Endothelial cell (in vitro differentiated cells): ENCODE measurements at places on chromosomes 16 and 17.

DNA sequence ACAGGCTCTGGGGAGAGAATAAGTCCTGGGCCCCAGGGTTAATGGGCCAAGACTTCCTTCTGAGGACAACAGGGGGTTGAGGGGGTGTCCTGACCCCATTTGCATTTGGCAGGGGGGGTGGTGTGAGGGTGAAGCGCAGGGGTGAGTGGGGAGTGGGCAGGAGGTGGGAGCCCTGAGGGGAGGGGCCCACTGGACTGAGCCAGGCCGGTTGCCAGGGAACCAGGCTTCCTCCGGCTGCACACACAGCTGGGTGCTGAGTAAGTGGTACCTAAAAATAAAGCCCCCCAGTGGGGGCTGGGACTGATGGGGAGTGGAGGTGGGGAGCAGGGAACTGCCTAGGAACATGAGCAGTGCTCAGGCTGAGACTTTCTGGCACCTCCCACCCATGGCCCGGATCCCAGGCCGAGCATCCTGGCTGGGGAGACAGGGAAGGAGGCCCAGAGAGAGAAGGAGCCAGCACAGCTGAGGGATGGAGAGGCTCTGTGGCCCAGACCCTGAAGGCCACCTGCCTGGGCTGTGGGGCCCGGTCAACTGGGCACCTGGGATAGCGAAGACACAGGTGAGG, 7.5 kb upstream of the RASD1 start:
- DNase-seq = no peak

DNA sequence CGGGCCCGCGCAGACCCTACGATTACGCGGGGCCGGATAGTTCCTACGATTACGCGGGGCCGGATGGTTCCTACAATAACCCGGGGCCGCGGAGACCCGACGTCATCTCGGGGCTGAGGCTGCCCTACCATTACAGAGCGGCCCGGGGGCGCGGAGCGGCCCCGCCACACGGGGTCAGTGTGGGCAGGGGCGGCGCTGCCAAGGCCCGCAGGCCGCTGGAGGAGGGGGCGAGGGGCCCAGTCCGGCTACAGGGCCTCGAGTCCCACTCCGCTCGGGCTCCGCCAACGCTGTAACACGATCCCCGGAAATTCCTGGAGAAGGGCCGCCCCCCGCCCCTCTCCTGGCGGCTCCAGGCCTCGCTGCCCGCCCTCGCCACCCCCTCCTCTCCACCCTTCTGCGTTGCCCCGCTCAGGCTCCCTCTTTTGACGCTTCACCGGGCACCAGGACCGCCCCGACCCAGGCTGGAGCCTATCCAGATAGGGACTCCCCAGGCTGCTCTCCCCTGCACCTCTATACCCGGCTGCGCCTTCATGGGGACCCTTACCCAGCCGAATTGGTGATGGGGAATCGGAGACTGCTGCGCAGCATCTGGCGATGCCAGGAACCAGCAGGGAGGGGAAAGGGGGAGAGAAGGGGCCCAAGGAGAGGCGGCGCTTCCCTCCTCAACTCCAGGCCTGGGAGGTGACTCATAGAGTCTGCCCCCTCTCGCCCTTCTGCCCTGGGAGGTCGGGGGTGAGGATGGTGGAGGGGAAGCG, at the start of gene RAB34:
Gene RAB34 (minus strand): TSS at position 291 of the 755 bp plus-strand sequence. CDS start 602 bp downstream, outside the sequence.
- DNase-seq = peak; percentile 78

- DNase-seq = no peak
These were observed 174.8 kb upstream of the FAM20A start for GRCh38 chr17:68775969-68776368.

- no peak for DNase-seq
These were observed 50.6 kb upstream of the STH start for GRCh38 chr17:45948498-45948880.

GRCh38 chr17:48613862-48614694, 1.0 kb downstream of the HOXB8 start:
- DNase-seq = no peak

DNA sequence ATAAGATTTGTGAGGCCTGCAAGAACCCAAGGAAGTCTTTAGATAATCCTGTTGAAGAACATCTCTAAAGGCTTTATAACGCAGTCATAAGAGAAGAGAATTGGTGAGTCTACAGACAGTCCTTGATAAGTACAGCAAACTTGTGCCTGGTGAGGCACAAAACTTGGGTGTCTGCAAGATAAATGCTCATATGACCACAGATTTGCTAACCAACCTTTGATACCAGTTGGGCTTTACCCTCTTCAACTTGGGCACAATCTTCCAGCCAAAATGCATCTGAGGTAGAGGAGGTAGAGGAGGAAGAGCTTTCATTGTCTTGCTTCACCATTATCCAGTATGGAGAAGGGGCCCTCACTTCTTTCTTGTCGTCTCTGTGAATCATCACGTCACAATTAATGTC, 16.9 kb downstream of the PDZD9 start:
- DNase-seq = no peak

DNA sequence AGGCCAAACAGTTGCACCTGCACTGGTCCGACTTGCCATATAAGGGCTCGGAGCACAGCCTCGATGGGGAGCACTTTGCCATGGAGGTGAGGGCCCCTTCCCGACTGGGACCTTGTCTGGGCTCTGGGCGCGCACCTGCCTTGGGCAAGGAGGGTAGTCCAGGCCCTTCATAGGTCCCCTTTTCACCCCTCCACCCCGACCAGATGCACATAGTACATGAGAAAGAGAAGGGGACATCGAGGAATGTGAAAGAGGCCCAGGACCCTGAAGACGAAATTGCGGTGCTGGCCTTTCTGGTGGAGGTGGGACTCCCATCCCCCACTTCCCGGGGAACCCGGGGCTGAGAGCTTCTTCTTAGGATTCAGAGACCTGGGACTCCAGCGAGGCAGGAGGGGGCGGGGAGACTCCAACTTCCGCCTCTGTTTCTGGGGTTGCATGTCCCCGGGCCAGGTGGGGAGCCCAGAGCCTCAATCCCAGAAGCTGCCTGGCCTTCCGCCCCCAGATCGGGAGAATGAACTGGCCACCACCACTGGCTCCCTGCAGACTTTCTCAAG, 7.8 kb downstream of the CA4 start:
- no peak for DNase-seq

DNA sequence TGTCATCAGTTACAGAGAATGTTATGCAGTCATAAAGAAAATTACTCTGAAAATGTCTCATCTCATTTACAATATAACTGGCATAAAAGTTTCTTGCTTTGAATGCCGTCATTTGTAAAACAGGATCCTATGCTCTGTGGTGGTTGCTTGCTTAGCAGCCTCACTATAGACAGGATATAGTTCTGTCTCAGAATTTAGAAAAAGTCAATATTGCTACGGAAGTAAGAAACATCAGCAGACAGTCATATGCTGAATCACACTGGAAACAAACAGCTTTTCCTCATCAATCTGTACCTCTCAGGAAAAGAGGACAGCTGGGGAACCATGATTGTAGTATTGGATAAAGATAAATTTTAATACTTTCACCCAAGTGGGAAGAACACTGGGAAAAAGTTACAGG, 105.5 kb downstream of the MYO1D start:
- no peak for DNase-seq

DNA sequence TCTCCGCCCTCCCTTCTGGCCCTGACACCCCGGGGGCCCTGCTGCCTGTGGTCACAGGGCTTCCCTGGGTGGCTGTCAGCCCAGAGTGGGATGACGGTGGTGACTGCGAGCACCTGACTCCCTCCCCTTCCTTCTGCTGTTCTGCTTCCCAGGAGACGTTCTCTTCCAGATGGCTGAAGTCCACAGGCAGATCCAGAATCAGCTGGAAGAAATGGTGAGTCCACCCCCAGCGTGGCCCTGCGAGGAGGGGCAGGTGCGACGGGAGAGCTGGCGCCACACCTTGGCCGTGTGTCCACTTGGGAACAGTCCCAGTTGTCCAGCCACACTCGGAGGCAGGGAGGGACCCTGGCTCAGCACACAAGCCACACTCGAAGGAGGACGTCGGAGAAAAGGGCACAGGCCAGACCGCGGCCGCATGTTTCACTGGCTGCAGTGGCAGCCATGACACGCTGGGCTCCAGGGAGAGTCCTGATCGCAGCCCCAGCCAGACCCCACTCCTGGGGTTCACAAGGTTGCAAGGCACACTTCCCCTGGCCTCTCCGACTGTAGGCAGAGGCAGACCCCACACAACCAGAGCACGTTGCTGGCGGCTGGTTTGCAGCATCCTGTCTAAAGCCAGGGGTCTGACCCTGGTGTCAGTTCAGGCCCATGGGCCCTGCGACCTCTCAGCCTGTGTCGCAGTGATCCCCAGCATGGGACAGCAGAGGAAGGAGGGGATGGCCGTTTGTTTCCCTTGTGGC, 49.9 kb downstream of the BAIAP2 start:
- DNase-seq = no peak

DNA sequence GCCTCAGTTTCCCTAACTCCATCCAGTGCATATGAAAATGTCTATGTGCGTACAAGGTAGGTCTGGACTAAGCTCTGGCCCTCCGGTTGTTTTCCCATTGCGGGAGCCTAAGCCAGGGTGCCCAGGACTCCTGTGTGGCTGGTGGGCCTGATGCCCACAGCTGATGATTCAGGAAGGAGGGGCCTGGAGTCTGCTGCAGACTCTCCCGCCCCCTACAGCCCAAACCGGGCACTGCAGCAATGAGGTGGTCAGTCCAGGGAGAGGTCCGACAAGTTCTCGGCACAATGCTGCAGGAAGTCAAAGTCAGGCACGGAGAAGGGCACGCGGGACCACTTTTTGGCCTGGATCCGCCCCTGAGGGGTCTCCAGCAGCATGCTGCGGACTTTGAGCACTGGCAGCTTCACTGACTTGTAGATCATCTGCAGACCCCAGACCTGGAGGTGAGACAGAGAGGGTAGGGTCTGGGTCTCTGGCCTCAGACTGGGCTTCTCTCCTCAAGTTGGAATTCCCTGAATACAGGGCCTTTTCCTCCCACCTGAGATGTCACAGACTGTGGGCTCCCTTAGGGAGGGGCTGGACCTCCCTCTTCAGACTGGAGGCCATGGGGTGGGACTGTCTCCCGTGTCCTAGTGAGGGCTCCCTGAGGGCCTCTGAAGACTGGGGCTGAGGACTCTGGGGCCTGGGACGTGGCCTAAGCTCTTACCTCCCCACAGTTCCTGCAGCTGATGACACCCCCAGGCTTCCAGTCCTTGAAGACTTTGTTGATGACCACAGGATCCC, 3.4 kb upstream of the ZNF385C start:
- DNase-seq = peak; percentile 97

- DNase-seq = no peak
These were observed 47.9 kb downstream of the WDR59 start for GRCh38 chr16:74936902-74937560.

DNA sequence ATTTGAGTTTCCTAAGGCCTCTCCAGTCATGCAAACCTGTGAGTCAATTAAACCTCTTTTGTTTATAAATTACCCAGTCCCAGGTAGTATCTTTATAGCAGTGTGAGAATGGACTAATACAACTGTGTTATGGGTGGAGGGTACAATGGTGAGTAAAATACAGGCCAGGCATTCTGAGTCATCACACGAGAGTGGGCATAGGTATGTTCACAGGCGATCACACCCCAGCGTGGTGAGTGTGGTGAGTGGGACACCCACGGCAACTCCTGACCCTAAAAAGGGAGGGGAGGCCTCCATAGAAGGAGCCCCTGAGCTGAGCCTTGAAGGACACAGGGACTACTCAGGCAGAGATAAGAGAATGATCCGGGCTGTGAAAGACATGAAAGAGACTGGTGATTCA, 22.6 kb upstream of the MAPT start:
- no peak for DNase-seq

GRCh38 chr17:15351478-15351840, 10.1 kb upstream of the TEKT3 start:
- no peak for DNase-seq

DNA sequence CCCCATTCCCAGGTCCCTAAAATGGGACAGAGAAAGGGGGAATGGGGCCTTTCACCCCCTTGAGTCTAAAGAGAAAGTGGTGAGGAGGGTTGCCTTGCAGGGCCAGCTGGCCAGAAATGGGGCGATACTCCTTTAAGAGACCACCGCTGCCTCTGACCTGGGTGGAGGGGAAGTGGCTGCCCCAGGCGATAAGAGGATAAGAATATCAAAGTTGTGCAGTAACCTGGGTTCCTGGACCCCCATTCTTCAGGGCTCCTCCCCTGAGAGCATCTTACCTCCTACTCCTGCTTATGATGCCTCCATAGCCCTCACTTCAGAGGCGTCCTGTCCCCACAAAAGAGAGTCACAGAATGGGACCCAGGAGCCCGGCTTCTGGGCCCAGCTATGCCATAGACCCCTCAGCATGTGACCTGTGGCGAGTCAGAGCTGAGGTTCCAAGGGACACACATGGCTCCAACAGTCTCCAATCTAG, 5.2 kb upstream of the TSPOAP1 start:
- no peak for DNase-seq

DNA sequence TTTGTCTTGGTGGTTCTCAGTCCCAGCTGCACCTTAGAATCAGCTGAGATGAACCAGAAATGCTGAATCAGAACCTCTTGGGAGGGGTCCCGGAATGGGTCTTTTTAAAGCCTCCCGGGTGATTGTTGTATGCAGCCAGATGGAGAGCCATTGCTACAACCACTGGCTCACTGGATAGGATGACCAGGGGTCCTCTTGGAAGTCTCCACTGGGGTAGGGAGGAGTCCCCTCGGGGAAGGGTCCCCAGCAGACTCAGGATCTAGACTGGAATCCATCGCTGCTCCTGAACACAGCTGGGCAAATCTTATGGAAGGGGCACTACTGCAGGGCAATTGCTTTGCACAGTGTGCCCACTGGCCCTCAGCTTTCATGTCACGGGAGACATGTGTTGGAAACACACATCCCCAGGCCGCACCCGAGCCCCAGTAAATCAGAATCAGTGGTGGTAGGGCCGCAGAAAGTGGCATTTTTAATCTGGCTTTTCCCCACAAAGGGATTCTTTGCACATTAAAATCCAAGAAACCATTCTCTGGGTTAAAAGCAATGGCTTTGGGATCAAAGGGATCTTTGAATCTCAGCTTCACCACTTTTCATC, 117.3 kb downstream of the IRX5 start:
- DNase-seq = no peak

- DNase-seq = peak; percentile 89
These were observed 19.8 kb downstream of the COX4I1 start for GRCh38 chr16:85819245-85819644.

GRCh38 chr17:1956134-1956533, 69.0 kb downstream of the RTN4RL1 start:
- DNase-seq = no peak

GRCh38 chr16:6863135-6863534, 469.5 kb upstream of the RBFOX1 start:
- no peak for DNase-seq
